ENCODE measurements at places on chromosomes 1 and 21.

- DNase-seq: no peak
Measured at GRCh38 chr1:76279101-76279748, 204.7 kb downstream of the ST6GALNAC3 start.

- no peak for DNase-seq
Measured at GRCh38 chr1:156689953-156690674, 12.9 kb upstream of the NES start.

- DNase-seq: no peak
Measured at GRCh38 chr1:6667139-6667538, 34.5 kb downstream of the DNAJC11 start.

GRCh38 chr1:176056312-176056711, 150.8 kb downstream of the COP1 start:
- no peak for DNase-seq

DNA sequence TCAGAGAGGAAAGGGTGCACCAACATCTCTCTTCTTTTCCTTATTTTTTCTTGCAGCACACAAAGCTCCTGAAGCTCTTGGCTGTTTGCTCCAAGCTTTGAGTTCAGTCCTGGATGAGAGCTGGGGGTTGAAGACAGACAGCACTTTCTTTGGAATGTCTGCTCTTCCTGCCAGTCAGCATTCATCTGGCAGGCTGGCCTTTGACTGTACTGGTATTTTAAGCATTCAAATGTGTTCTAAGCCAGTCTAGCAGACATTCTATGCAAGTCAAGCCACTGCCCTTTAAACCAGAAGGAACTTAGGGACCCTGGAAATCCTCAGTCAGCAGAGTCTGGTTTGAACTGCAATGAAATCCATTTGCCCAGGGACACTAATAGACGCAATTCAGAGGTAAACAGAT, 45.0 kb downstream of the XCL1 start:
- no peak for DNase-seq

GRCh38 chr1:47188791-47189785, 748 bp downstream of the PDZK1IP1 start:
- DNase-seq: no peak

All from mucosa of descending colon (tissue), 3 donors.